Choroid plexus epithelial cell (primary cell): ENCODE measurements at places on chromosomes 12 and 14.

DNA sequence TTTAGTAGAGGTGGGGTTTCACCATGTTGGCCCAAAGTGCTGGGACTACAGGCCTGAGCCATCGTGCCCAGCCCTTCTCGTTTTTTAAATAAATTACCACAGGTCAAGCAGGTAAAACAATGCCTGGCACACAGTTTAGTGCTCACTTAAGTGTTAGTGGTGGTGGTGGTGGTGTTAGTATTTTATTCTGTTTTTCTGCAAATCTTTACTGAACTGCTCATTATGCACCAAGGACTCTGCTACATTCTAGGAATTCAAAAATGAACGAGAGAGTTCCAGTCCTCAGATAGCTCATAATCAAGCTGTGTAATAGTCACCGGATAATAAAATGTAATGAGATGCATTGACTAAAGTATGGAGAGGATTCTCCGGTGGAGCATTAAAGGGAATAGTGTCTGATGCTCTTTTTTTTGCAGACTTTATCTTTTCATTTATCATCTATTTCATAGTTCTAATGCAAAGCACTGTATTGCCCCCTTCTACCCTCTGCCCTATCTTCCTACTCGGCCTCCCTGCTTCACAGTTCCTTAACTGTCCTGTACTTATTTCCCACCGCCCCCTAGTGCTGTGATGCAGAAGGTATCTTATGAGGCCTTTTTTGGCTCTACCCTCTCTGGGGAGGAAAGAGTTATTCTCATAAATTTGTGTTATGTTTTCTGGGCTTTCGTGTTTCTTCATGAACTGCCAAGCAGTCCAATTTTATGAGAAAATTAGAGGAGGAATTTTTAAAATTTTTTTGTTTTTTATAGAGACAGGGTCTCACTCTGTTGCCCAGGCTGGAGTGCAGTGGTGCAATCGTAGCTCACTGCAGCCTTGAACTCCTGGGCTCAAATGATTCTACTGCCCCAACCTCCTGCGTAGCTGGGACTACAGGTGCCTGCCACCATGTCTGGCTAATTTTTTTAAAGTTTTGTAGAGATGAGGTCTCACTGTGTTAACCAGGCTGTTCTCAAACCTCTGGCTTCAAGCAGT lies 1.0 kb downstream of the ITFG2 start:
- DNase-seq = peak; percentile 85

DNA sequence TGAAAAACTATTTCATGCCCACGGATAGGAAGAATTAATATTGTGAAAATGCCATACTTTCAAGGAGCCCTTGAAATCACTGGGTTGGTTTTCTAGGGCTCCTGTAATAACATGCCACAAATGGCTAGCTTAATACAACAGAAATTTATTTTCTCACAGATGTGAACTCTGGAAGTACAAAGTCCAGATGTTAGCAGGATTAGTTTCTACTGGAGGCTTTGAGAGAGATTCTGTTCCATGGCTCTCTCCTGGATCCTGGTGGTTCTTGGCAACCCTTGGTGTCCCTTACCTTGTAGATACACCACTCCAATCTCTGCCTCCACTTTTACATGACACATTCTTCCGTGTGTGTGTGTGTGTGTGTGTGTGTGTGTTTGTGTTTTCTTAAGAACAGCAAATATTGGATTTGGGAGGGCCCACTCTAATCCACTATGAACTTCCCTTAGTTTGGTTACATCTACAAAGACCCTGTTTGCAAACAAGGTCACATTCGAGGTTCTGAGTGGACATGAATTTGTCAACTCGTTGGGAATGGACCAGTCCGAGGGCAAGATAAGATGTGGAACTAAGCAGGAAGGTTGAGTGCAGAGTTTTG lies 381.1 kb downstream of the IPO8 start:
- no peak for DNase-seq

GRCh38 chr12:123283461-123283860 lies 11.8 kb upstream of the CDK2AP1 start:
- no peak for DNase-seq

DNA sequence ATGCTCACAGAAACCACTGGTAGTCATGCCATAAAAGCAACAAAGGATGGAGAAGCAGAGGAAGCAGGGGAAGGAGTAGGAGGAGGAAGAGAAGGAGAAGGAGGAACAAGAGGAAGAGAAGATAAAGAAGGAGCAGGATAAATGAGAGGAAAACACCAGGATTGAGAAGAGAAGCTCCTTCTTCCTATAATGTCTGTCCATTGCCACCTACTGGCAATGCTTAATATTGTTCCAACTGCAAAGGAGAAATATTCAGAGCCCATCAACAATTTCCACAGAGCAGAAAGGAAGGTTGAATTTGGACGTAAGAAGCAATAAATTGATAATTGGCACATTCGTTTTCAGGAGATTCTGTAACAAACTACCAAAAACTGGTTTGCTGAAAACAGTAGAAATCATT lies 898.4 kb downstream of the SLC16A7 start:
- peak; percentile 73 for DNase-seq

- no peak for DNase-seq
These were observed 32.6 kb downstream of the MLXIP start for GRCh38 chr12:122111089-122111641.

- DNase-seq = no peak
These were observed 2.3 kb upstream of the OTX2 start for GRCh38 chr14:56812364-56813141.

DNA sequence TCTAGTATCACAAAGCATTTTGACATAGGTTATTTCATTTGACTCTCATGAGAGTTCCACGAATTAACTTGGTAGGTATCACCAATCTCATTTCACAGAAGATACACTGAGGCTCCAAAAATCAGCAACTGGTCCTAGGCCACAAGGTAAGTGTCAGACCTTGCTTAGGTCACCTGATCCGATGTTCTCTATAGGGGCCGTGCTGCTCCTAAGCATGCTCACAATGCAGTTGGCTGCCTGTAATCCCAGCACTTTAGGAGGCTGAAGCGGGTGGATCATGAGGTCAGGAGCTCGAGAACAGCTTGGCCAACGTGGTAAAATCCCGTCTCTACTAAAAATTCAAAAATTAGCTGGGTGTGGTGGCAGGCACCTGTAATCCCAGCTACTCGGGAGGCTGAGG lies 78.7 kb upstream of the FOXN3 start:
- no peak for DNase-seq

DNA sequence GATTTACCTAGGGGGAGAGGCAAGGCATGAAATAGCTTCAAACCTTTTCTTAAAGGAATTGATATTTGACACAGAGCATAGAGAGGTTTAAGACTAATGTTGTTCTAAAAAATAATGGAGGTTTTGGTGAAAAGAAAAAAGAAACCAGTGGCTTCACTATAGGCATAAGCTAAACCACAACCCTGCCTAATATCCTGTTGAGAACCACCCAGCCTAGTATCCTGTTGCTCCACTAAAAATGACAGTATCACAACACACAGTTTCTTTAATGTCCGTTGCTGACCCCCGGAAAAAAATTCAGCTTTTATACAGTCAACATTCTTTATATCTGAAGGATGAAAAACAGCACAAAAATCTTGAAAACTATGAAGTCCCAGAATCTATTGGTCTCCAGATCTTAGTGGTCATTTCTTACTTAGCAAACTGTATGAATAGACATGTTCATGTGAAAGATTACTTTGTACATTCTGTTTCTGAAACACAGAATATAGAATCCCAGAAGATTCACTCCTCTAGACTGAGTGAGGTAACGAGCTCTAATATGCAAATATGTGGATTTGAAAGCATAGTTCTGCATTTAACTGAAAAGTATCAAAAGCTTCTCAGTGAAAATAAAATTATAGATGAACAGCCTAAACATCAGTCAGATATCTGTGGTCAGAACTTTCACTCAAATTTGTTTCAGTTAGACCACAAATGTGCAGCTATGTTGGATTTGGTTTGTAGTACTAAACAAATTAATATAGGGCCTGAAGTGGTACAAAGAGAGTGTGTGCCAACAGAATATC lies 40.5 kb downstream of the GALC start:
- no peak for DNase-seq

- peak; percentile 63 for DNase-seq
These were observed 20.2 kb downstream of the FGD4 start for GRCh38 chr12:32419520-32419960.
